ENCODE measurements at places on chromosomes 4 and X.

GRCh38 chr4:172188248-172188988 is 375.2 kb downstream of the GALNTL6 start:
- DNase-seq: no peak

DNA sequence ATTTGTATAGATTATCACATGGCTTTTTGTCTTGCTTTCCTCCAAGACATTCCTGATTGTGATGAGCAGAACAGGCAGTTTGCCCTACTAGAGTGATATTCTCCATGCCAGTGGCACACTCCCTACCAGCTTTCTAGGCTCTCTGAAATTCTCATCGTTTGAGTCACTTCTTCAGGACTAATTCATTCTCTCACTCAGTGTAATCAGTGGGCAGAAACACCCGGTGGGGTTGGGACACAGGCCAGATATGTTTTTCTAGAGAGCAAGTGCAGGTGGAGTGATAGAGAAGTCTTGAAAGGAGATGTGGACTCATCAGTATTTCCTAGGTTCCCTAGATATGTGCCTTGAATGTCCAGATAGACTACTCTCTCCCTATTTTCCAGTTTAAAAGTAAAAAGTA is 13.1 kb downstream of the RAB33A start:
- no peak for DNase-seq

DNA sequence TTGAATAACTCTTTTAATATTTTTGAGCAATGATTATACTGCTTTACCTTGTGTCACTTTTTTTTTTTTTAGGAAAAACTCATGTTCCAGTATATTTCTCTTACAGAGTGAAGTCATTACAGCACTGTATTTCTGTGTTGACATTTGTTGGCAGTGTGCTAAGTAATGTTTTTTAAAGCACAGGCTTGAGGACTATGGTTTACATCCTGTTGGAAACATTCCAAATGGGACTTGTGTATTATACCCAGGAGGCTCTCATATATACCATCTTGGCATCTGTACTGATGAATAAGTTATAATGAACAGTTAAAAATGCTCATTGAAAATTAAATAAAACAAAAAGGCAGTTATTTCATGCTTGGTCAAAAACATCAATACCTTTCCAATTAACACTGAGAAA is 33.8 kb downstream of the CEP44 start:
- no peak for DNase-seq

DNA sequence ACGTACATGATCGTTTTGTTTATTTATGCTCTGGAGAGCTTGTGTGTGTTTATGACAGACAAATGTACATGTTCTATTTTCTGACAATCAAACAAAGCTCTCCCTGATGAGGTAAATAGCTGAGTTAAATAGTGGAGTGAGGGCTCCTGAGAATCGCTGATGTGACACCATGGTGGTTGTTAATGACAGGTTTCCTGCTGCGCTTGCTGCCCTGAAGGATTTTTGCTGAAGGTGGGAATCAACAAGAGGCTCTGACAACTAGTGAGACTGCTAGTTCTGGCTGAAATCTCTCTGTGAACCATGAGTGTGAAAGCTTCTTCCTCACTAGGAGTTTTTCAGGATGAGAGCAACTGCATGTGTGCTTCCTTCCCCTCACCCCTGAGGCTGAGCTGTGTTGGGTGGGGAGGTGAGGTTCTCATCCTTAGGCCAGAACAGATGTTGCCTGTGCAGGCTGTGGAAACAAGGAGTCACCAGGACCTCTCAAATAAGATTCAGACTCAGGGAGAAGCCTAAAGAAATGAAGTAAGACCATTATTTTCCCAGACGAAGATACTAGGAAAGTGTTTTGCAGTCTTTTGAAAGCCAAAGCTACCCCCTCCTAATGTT is 173.4 kb upstream of the JADE1 start:
- DNase-seq: no peak

DNA sequence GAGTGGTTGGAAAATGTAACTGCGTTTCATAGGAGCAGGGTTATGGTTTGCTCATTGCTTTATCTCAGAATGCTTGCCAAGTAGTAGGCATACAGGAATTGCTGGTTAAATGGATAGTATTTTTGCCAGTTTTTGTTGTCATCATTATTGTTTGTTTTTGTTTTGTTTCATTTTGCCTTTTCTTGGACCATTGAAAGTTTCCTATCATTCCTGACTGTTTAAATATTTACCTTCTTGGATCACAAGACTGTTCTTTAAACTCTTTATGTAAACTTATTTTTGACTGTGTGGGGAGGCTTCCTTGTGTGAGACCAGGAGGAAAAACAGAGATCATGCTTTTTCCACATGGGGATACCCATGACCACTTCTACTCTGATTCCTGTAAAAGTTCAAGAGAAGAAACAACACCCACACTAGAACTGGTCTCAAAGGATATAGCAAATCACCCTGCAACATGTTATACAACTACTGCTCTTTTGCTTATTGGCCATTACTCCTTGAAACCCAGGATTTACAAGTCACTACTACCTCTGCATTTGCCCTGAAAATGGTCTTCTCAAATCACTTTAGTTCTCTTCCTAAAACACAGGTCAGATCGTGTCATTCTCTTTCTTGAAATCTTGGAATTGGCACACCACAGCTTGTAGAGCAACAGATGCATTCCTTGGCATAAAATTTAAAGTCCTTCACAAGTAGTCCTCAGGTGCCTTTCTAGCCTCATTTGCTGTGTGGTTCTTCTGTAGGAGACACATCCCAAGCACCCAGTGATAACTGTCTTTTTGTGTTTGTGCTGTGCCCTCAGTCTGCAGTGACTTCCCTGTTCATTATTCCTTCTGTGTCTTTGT is 51.3 kb downstream of the FNIP2 start:
- no peak for DNase-seq

Data from NCI-H1930 (cell line).